ENCODE measurements at places on chromosomes 4 and X.
A peak's percentile ranks its signal among the peaks of the same experiment; 100 is the strongest.

GRCh38 chr4:104979083-104979760 is 167.5 kb upstream of the TET2 start:
- no peak for DNase-seq

DNA sequence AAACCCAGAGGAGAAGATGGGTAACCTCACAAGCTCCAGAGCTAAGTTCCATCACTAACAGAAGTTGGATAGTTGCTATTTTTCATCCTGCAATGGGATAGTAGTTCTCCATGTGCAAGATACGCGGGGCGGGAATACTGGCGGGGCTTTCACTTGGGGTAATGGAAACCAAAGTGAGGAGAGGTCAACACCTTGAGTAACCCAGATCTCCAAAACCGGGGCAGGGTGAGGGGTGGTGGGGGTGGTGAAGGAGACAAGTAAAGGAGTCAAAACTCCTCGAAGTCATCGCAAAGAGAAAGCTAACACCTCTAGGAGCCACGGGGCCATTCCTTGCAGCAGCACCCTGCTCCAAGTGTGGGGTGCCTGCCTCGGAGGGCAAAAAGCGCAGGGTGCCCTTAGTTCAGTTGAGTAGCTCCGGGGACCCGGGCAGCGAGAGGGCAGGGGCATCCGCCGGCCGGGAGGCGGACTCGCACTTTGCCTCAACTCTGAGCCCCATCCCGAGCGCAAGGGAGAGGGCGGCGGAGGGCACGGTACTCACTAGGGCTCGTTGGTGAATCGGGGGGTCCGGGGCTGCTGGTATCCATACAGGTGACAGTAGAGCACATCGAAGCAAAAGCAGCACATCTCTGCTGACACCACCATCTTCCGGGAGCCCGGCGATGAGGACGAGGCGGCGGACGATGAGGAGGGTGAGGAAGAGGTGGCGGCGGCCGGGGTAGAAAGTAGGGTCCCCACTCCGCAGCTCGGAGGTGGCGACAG is 645 bp downstream of the AMMECR1 start:
- DNase-seq: peak; percentile 48

DNA sequence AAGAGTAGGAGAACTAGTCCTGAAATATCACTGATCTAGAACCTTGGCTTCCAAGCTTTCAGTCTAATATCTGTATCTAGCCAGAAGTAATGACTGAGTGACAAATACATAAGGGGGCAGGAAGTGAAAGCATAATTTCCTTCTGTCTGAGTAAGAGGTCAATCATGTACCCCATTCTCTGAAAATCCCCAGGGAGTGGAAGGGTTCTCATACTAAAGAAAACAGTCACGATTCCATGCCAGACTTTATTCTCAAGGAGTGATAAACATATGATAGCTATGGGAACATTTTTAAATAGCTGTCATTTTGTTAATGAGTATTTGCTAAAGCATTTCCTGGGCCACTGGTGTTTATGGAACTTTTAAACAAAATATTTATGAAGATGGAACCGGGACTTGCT is 308.5 kb downstream of the ARHGAP24 start:
- no peak for DNase-seq

DNA sequence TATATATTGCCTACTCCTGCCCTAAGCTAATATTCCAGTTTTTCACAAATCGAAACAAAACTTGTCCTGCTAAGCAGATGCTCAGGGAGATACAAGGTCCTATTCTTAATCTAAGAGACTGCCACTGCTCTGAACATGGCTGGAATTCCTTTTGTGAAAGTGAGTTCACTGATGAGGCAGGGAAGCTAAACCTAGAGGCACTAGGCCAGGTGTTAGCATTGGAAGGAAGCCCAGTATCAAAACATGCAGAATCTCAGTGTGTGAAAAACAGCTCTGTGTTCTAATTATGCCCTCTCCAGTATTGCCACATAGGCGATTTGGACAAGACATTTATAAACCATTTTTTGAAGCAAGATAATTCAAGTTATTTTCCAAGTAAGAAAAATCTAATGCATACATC is 47.6 kb downstream of the ABCG2 start:
- no peak for DNase-seq

- no peak for DNase-seq
These were observed 29.1 kb downstream of the PFKFB1 start for GRCh38 chrX:54964766-54965497.

GRCh38 chr4:134510544-134510943 is 309.0 kb upstream of the PABPC4L start:
- DNase-seq: no peak

Data from right forelimb (tissue), 1 donor.